ENCODE measurements at places on chromosomes 11 and 22. TPM values are rescaled to one million over a fixed set of nuclear protein-coding genes. Genes with fewer than 3 reads are reported as not detected.
A peak's percentile ranks its signal among the peaks of the same experiment; 100 is the strongest.

GGTLC2 gene
- total RNA-seq, result not detected

ACR gene
- not detected for total RNA-seq

CHADL gene
- total RNA-seq, result 6.3 TPM

PACSIN3 gene
- total RNA-seq, result 56.0 TPM

GRCh38 chr11:23604966-23605365 lies 744.7 kb upstream of the CCDC179 start:
- no peak for DNase-seq

DNA sequence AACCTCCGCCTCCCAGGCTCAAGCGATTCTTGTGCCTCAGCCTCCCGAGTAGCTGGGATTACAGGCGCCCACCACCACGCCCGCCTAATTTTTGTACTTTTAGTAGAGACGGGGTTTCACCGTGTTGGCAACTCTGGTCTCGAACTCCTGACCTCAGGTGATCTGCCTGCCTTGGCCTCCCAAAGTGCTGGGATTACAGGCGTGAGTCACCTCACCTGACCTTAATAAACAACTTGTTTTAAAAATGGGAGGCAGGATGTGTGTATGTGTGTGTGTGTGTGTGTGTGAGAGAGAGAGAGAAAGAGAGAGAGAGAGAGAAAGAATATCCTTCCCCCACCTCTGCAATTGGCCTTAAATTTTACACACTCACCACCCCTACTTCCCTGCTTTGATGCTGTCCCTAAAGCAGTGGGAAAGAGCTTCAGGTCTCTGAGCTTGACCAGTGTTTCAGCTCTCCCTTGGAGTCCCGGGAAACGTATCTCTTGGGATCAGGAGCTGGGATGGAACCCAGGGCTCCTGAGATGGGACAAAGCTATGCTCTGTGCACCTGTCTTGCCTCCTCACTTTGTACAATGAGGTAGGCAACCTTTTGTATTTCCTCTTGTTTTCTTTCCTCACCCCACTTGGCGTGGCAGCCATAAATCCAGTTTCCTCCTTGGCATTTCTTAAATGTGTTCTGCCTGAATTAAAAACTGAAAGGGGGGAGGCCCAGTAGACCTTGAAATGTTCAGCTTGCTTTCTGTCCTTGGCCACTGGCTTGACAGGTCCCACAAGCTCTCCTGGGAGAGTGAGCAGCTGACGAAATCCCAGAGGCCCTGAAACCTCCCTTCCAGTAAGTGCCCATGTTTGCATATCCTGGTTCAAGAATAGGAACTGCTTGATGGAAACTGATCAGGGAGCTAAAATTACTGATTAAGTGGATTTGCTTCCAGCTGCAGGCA lies 17.8 kb upstream of the XBP1 start:
- peak; percentile 95 for DNase-seq

- DNase-seq, result no peak
Measured at GRCh38 chr11:110526323-110526722, 96.6 kb downstream of the FDX1 start.

DNA sequence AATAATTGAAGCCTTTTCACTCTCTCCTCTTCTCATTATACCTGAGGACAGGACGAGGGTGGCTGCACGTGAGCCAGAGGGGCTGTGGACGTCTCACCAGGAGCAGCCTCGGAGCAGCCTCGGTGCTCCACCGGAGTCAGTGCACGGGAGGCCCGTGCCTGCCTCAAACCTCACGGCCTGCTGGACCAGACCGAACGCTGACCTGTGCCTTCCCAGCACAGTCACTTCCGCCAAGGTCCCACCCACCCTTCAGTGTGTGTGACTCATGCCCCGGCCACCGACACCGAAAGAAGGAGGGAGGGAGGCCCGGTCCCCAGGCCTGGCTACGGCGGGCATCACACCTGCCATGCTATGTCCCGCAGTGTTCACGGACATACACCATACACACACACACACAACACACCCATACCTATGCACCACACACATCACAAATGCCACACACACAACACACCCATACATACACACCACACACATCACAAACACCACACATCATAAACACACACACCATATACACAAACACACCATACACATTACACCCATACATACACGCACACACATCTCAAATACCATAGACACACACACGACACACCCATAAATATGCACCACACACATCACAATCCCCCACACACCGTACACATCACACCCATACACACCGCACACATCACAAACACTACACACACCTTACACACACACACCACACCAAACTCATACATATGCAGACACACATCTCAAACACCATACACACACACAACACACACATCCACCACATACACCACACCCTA lies 1506.5 kb downstream of the TBC1D22A start:
- no peak for DNase-seq

DNA sequence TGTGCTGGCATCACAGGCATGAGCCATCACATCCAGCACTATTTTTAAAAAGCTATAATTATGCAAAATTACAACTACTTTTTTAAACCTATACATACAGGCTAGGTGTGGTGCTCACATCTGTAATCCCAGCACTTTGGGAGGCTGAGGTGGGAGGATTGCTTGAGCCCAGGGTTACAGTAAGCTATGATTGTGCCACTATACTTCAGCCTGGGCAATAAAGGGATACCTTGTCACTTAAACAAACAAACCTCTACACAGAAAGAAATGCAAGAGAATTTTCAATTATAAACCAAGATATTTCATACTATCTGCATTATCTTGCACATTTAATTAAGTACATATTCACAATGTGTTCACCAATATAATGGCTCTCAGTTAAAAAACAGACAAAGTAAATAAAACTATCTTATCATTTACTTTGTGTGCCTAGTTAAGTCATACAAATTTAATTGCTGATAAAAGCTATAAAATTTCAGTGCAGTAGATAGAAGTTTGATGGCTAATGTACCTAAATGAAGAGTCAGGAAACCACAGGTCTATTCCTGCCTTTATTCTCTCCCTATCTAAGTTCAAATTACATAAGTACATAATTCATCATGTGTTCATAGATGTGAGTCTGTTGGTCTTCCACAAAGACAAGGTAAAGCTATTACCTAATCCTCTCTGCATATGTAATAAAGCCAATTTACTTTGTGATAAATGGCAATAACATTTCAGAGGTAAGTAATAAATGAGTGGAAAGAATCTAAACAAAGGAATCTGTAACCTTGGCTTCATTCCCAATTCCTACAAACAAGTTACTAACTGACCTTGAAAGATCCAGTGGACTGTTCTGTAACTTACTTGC lies 9.0 kb upstream of the RDX start:
- no peak for DNase-seq
